Fibroblast of villous mesenchyme (primary cell): ENCODE measurements at places on chromosomes 12 and 14.

- no peak for DNase-seq
These were observed 757 bp upstream of the PCK2 start for GRCh38 chr14:24093207-24093900.

GRCh38 chr14:85254711-85255110 lies 275.2 kb upstream of the FLRT2 start:
- peak; percentile 12 for DNase-seq

DNA sequence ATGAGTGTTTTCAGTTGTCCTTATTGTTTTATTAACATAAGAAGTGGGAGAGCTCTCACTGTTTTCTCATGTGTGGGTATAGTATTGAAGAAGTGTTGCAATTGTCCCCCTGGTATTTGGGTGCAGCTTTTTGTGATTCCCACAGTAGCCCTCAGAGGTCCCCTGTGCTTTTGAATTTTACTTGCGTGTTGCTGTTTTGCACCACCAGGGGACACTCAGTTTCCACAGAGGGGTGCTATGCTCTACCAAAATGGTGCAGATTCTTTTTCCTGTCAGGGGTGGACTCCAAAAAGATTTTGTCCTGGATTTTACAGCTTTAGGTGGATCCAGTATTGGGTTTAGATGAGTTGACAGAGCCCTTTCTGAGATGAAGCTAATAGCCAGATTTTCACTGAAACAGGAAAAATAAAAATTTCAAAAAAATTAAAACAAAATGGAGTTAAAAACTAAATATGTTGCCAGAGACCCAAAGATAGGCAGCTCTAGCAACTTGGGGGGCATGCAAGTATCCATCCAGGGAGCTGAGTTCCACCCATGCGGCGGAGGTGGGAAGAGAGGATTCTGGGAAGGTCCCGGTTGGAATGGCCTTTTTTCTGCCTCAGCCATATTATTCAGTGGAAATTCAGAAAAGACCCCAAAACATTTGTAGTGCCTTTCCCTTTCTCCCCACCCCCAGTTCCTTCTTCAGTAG lies 50.2 kb downstream of the TTLL5 start:
- DNase-seq = peak; percentile 72

GRCh38 chr12:1373901-1374735 lies 220.3 kb downstream of the FBXL14 start:
- peak; percentile 25 for DNase-seq

DNA sequence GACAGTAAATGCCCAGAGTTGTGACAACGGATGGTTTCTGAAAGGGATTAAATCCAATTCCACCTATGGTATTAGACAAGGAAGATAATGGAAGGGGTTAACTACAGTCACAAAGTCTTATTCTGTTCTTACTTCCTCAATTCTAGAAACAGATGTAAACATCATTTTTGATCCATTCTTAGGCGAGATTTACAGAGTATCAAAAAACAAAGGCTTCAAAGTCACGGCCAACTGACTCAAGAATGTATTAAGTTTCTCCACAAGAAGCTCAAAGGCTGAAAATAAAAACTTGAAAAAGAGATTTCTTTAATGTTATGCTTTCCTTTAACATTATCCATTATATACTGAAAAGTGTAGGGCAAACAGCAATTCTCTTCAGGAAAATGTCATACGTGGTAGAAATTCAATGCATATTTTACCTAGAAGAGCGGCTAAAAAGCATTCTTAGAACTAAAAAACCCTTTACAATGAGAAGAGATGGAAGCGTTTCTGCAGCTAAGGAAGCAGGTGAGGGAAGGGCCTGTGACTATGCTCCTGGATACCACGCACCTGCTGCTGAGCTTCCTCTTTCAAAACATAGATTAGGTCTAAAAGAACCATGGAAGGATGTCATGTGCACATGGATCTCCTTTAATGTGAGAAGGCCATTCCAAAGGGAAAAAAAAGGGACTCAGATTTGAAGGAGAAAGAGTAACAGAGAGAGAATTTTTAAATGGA lies 185.8 kb downstream of the STXBP6 start:
- no peak for DNase-seq

DNA sequence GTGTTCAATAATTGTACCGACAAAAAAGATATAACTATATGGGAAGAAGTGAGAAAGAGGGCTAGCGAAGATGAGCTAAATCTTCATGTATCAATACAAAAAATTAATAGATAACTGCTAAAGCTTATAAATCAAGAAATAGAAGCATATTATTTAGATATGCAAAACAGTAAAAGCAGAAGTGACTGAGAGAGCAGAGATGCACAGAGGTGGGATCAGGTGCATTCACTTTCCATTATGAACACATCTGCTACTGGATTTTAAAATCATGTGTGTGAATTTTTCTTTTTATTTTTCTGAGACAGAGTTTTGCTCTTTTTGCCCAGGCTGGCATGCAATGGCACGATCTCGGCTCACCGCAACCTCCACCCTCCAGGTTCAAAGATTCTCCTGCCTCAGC lies 33.4 kb downstream of the GUCY2C start:
- no peak for DNase-seq

DNA sequence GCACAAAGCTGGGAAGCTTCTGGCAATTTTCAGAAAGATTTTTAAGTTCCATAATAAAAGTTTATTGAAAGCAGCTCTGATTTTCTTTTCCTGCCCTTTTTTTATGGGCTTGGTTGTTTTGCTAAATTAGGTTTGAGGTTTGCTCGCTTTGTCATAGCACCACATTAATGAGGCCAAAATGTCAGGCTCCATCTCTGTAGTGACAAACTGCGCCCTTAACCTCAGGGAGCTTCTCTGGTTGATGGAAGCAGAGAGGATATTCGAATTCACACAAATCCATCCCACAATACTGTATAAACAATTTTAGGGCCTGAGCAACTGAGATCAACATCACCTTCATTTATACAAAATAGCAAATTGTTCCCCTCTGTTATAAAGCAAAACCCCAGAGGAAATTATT lies 342.6 kb upstream of the TMPO start:
- DNase-seq = no peak

DNA sequence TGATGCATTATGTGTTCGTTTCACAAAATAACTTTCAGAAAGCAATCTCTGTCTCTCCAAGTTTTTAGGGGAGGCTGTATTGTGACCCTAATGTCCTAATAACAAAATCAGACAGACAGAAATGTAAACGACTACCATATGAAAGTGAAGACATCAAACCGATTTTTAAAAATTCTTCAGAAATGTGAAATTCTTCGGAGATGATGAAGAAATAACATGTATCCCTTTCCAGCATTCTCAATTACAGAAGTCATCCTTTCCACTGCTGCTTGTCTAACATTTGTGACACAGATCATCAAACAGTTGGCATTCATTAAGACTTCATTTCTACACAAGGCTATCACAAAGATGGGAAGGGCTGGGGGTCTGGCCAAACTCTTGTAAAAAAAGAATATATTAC lies 41.0 kb downstream of the DMAC2L start:
- DNase-seq = no peak

DNA sequence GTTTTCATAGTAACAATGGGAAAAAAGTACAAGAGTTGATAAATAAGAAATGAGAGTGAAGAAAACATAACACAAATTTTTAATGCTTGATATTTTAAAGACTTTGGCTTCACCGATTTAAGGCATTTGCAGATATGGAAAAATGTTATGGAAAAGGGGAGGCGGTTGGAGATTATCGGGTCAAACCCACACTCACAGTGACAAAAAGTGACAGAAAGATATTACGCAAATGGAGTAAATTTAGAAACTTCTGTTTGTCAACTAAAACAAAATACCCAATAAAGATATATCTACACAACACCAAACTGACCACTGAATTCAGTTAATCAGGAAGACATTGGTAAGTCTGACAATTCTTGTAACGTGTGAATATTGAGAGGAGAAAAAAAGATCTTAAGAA lies 2.5 kb downstream of the PPP1R12A start:
- peak; percentile 11 for DNase-seq

DNA sequence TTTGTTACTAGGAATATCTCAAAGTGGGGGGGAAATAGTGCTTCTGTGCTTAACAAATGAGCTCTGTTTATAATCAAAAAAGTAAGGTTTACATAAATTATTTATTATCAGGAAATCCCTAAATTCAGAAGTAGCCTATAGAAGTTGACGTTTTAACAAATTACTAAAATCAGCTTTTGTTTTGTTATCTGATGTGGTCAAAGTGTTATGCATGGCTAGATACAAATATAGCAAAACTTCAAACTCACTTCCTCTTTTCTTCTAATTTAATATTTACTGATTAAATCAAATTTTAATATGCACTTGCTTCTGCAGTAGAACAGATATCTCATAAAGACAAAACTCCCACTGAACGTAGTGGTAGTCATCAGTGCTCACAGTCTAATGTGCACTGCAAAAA lies 47.5 kb downstream of the GARIN6 start:
- DNase-seq = no peak

- peak; percentile 37 for DNase-seq
These were observed 26.3 kb upstream of the MLXIP start for GRCh38 chr12:122052285-122052684.

GRCh38 chr12:51589060-51589459 lies 2.0 kb upstream of the SCN8A start:
- peak; percentile 55 for DNase-seq

- no peak for DNase-seq
These were observed 59.0 kb downstream of the GAS2L3 start for GRCh38 chr12:100632445-100632892.

GRCh38 chr14:75283162-75283832 lies 4.7 kb downstream of the FOS start:
- DNase-seq = peak; percentile 93

DNA sequence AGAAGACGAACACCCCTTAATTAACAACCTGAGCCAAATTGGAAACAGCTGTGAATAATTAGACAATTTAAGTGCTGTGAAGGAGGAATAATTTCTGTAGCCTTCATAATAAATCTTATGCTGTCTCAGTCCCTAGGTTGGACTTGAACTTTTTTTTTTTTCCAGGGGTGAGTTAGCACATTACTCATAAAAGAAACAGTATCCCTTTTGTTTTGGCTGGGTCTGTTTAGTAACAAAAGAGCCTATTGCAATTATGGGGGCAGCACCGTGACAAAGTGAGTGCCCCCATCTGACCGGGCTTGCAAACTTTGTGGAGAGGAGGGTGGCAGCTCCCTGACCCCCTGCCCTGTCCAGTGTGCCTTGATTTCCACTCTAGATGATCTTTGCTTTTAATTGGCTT lies 167.4 kb downstream of the DICER1 start:
- DNase-seq = no peak

- no peak for DNase-seq
These were observed 453.7 kb downstream of the RPL10L start for GRCh38 chr14:46197856-46198255.

- DNase-seq = no peak
These were observed 58.5 kb downstream of the RBM19 start for GRCh38 chr12:113907446-113908180.

DNA sequence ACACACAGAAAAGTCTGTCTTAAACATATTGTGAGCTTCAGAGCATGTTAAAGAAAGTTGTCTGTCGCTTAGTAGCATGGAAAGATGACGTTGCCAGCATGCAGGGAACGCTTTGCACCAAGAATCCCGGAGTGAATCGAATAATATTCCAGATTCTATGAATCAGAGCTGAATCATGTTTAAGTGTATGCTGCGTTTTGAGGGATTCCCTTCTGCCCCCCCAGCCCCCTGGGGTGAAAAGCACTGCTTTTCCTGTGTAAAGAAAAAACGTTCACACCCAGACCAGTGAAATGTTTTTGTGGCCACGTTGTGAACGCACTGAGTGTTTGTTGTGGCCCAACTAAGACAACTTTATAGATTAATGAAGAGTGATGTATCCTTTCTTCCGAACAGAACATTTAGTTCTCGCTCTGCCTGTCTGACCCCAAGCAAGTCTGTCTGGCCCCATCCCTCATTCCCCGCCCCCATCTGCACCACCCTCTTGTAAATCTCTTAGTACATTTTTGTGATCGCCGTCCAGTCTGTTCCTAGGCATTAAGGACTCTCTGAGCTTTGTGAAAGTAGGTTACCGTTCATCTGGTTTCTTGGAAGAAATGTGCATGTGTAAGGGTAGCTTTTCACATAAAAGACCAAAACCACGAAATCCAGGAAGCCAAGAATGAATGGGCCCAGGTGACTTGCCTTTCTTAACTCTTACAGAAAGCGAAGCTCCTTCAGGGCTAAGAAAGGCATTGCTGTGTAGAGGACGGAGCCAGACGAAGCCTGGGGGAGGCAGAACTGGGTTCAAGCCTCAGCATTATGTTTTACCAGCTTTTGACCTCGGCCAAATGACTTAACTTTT lies 103.0 kb downstream of the SAMD4A start:
- peak; percentile 92 for DNase-seq

GRCh38 chr14:94465042-94465441 lies 11.0 kb downstream of the SERPINA9 start:
- no peak for DNase-seq

DNA sequence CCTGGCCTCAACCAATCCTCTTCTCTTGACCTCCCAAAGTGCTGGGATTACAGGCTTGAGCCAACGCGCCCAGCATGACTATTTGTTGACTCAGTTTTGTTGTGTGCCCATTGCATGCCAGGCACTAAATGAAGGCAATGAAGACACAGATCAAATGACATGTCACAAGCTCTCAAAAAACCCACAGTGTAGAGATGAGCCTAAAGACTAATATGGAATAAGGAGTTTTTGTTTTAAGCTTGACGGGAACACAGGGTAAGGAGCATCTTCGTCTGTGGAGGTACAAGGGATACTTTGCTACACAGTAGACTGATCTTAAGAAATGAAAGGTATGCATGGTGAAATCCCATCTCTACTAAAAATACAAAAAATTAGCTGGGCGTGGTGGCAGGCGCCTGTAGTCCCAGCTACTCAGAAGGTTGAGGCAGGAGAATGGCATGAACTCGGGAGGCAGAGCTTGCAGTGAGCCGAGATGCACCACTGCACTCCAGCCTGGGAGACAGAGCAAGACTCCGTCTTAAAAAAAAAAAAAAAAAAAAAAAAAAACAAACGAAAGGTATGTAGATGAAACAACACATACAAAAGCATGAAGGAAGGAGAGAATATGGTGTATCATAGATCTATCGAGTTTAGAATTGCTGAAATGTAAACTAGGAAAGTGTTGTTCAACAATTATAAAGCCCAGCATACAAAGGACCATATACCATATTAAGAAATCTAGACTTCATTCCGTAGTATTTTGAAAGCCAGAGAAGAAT lies 122.1 kb upstream of the PTPRB start:
- no peak for DNase-seq

DNA sequence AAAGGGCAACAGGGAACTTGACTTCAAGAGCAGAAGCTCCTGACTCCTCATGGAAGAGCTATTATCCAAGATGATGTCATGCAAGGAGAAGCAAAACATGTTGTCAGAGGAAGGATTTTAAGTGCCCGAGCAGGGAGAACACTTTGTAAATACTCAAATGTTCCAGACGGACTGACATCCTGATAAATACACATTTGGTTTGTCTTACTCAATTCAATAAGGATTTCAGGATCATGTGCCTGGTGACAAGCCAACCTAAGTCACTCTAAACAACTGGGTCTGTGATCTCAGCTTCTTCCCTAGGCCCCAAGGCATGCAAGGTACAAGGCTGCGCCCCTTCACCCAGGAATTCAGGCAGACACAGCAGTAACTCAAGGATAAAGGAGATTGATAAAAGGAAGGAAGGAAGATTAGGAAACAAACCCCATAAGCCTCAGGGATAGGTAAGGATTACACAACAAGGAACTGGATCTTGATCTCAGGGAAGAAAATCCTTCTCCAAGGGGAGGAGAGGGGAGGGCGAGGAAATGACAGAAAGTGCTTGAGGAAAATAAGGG lies 26.8 kb upstream of the CEBPE start:
- peak; percentile 56 for DNase-seq

- DNase-seq = peak; percentile 65
These were observed 56.1 kb upstream of the DYRK2 start for GRCh38 chr12:67592228-67593011.

GRCh38 chr12:94416613-94417012 lies 43.1 kb downstream of the CEP83 start:
- DNase-seq = no peak

- no peak for DNase-seq
These were observed 22.1 kb upstream of the NINJ2 start for GRCh38 chr12:685388-685787.
